ENCODE measurements at places on chromosomes 1 and 21.

- no peak for DNase-seq
Observed at GRCh38 chr1:150441121-150441520, 46.1 kb upstream of the TARS2 start.

- DNase-seq: no peak
Observed at GRCh38 chr1:51415963-51416362, 85.6 kb upstream of the TTC39A start.

GRCh38 chr1:210722410-210723081, 393.8 kb downstream of the HHAT start:
- no peak for DNase-seq

GRCh38 chr1:208245185-208245705, 1.1 kb upstream of the PLXNA2 start:
- DNase-seq: peak; percentile 97

- no peak for DNase-seq
Observed at GRCh38 chr21:15029077-15029476, 35.7 kb downstream of the NRIP1 start.

DNA sequence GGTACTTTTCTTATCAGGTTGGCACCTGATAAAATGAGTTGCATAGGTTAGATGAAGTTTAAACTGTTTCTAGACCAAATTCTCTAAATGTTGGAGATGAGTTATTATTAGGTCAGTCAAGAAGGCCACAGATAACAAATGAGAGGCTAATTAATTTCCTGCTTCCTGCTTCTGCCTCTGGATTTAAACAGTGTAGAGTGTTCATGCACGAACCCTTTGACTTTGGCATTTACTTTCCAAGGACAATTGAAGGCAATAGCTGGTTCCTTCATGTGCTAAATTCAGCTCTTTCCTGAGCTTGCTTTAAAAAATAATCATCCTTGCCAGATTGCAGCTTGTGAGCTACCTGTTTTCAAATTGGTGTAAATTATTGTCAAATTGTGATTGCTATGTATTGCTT, 80.6 kb downstream of the RASAL2 start:
- DNase-seq: no peak

DNA sequence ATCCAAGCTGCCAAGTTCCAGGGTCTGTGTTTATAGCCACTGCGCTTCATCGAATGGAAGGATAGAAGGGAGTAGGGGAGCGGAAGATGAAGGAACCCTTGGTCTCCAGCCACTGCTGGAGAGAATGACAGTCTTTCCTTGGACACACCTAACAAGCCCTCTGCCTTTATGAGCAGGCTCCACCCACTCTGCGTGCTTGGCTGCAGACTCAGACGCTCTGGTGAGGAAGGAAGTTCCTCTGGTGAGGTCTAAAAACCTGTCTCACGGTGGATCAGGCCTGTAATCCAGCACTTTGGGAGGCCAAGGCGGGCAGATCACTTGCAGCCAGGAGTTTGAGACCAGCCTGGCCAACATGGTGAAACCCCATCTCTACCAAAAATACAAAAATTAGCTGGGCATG, 55.4 kb downstream of the MATN1 start:
- no peak for DNase-seq

DNA sequence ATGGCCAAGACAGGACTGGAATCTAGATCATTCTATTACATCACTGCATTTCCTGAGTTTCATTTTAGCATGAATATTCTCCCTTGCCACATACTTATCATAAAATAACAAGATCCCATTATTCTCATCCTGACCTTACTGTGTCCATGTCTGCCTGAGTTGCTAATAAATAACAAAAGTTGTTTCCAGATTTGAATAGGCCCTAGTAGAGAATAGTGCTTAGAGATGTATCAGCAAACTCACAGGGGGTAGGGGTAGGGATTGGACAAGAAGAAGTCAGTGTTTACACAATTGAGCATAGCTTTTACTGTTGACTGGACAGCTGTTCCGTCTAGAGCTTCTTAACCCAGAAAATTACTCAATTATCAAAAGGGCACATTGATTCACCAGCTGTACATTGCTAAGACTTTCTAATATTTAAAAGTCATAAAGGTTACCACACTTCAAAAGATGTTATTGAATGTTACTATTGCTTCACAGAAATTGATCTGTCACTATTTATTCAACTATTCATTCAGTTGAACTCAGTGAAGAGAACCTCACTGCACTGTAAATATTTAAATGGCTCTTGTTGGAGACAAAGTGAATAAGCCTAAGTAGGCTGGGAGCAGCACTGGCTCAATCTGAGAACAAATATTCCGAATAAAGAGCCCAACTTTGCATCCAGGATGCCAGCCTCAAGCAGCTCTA, 121.9 kb downstream of the NRIP1 start:
- no peak for DNase-seq

GRCh38 chr1:112923959-112924349, 32.0 kb downstream of the SLC16A1 start:
- no peak for DNase-seq

DNA sequence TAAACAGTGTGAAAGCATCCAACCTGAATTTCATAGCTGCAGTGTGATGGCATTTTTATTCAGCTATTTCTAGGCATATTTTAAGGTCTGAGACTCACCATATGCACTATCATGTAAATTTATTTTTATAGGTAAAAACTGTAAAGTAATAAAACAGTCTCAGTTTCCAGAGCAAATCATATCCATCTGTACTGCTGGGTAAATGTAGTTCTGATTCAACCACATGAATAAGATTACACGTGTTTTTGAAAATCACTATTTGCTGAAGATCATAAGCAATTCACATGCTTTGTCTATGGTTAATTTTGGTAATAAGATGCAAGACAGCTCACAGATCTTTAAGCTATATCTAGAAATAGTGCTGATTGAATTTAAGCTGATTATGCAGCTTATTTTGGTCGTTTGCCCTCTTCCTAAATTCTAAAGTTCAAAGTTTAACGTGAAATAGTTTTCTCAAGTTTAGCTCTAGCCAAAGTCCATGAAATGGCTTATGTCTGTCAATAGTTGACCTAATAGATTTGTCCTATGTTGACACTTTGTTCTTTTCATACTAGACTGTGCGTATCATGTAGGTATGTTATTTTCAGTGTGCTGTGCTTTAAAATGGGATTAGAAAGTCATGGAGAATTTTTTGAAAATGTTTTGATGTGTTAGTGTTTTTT, 489.0 kb downstream of the USP25 start:
- no peak for DNase-seq

DNA sequence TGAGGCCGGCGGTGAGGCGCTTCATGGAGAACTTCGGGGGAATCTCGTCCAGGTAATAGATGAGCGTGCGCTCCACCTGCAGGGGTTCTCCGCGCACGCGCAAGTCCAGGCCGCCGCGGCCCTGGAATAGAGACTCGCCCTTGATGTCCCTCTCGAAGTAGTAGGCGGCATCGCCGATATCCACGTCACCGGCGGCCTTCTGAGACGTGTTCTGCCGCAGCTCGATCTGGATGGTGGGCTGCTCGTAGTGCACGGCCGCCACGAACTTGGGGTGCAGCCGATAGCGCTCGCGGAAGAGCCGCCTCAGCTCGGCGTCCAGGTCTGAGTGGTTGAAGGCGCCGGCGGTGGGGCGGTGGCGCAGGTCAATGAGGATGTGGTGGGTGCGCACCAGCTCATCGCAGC, 726 bp downstream of the TACSTD2 start:
- no peak for DNase-seq

GRCh38 chr1:222787729-222788128, 27.1 kb upstream of the DISP1 start:
- no peak for DNase-seq

GRCh38 chr1:7478809-7479499, 292.1 kb upstream of the VAMP3 start:
- DNase-seq: peak; percentile 83

All from right atrium auricular region (tissue), 2 donors.